ENCODE measurements at places on chromosomes 7 and 10.
A peak's percentile ranks its signal among the peaks of the same experiment; 100 is the strongest.

DNA sequence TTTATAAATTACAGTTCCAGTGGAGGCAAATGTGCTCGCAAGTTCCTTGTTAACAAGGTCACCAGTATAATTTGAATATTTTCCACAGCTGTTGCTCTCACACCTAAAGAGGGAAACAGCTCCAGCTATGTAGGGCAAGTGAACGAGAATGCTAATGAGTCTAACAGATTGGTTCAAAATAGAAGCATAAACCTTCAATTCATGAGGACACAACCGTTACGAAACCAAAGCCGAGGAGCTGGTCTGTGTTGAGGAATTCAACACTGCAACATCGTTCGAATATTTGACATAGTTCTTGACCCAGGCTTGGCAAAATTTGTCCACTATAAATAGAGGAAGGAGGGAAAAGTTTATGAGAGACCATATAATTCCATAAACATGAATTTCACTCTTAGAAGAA is 161.3 kb downstream of the KLF6 start:
- DNase-seq: no peak

GRCh38 chr7:127979113-127979727 is 52.0 kb downstream of the LRRC4 start:
- no peak for DNase-seq

DNA sequence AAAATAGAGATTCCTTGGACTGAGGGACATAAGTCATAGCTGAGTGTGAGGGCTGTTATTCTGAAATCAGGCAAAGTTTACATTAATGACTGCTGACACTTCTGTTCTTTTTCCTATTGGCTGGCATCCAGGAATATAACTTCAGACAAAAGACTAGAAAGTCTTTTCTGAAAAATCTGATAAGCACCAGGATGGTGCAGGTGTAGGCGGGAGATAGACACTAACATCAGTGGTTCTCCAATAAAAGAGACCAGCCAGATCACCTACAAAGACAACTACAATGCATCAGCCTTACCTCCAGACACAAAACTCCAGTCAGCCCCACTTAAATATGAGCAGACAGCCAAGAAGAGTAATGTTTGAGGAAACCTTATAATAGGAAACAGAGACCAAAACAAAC is 168.3 kb upstream of the LRGUK start:
- no peak for DNase-seq

GRCh38 chr7:9657257-9657656 is 1223.8 kb downstream of the NXPH1 start:
- DNase-seq: no peak

DNA sequence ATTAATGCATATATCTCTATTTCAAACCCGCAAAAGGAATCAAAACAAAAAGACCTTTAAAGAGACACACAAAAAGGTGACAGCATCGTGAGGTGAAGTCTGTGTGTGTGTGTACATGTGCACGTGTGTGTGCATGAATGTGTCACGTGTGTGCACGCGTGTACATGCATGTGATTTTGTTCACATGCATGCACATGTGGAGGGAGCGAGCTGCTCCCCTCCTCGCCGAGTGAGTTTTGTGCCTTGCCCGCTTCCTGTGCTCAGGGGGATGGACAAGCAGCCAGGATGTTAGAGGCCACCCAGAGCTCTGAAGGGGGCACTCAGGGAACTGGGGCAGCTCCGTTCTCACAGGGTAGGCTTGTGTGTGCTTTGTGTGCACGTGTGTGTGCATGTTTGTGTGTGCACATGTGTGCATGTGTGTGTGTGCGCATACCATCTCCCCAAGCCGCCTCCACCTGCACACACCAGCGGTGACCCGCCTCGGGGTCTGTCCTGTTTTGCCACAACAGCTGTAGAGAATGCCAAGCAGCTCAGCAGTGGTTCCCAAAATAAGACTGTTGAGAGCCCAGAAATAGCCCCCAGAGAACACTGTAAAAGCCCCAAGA is 191.2 kb downstream of the PTPRN2 start:
- no peak for DNase-seq

GRCh38 chr7:134567368-134567767 is 18.5 kb downstream of the AKR1B15 start:
- no peak for DNase-seq

GRCh38 chr7:123657304-123657685 is 1.6 kb downstream of the LMOD2 start:
- DNase-seq: no peak

DNA sequence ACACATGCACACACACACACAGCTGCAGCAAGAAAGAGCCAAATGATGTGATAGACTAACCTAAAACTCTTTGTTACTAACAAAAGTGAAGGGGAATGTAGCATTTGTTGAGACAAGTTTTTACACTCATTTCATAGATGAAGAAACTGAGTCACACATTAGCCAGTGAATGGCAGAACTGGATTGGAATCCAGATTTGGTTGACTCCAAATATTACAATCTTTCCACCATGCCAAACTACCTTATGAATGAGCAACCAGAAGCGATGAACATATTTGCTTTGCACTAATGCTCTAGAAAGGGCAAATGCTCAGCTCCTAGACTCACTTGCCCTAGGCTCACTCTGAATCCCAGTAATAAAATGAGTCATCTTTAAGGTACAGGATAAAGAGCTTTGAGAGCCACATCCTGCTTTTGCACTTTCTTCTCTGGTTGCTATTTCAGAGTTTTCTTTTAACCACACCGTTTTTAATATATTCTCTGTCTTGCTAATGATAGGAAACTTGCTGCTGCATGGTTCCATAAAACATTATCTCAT is 111.9 kb downstream of the GPAM start:
- DNase-seq: no peak

DNA sequence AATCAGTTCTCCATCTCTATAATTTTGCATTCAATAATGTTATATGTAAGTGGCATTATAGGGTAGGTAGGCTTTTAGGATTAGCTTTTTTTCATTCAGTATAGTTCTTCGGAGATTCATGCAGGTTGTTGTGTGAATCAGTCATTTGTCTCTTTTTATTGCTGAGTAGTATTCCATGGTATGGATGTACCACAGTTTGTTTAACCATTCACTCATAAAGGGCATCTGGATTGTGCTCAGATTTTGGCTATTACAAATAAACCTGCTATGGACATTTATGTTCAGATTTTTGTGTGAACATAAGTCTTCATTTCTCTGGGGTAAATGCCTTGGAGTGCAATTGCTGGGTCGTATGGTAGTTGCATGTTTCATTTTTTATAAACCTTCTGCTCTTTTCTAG is 4.4 kb upstream of the OGDHL start:
- DNase-seq: no peak

- no peak for DNase-seq
Measured at GRCh38 chr10:24462889-24463552, 254.1 kb downstream of the KIAA1217 start.

GRCh38 chr10:95909561-95909960 is 1.8 kb downstream of the CC2D2B start:
- no peak for DNase-seq

DNA sequence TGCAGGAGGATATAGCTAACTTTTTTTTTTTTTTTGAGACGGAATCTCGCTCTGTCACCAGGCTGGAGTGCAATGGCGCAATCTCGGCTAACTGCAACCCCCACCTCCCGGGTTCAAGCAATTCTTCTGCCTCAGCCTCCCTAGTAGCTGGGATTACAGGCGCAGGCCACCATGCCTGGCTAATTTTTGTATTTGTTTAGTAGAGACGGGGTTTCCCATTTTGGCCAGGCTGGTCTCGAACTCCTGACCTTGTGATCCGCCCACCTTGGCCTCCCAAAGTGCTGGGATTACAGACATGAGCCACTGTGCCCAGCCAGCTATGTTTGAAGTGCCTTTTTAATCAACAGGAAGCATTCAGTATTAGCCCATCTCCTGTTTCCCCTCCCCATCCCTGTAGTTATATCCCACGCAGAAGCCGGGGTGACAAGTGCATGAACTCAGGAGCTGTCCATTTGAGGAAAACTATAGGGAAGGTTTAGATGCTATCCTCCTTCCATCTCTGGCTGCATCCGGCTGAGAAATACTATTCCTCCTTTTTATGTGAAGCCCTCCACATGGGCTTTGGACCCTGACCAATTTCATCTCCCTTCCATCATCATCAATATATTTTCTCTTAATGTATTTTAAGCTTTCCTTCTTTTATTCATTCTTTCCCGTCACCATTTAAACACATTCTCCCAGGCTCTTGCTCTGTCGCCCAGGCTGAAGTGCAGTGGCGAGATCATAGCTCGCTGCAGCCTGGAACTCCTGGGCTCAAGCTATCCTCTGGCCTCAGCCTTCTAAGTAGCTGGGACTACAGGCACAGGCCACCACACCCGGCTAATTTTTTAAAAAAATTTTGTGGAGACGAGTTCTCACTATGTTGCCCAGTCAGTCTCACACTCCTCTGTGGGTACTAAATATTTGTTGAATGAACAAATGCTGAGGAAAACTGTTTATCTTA is 1.3 kb upstream of the POT1 start:
- no peak for DNase-seq

DNA sequence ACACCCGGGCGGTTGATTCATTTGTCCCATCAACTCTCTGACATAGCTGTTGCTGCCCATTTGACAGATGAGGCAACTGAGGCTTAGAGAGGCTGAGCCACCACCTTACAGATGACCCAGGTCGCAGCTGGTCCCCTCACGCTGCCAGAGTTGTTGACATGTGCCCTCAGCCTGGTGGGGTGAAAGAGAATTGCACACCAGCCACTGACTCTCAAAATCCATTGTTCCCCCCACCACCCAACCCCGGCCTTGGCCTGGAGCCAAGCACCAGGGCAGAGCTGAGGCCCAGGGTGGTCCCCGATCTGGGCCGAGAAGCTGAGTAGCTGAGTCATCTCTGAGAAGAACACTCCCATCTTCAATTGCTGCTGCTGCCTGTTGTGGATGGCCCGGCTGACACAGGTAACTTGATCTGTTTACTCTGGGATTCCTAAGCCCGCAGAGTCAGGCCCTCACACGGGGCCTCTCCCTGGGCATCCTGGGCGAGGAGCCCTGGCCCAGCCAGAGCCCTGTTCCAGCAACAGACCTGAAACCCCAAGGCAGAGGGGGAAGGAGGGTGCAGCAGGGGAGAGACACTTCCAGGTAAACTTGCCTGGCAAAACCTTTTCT is 27.5 kb downstream of the PVRIG start:
- DNase-seq: peak; percentile 39

DNA sequence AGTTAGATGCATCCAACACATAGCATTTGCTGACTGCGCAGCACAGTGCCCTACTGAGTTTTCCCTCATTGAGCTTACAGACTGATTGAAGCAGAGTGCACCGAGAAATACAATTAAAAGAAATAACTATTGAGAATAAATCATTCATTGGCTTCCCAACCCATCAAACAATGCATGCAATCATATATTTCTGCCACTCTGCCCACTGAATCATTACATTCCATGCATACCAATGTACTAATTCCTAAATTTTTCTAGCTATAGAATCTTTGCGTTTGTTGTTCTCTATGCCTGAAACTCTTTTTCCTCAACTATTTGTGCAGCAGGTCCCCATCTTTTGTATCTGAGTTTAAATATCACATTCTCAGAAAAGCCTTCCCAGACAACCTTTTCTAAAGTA is 783.8 kb downstream of the SORCS1 start:
- no peak for DNase-seq

- no peak for DNase-seq
Measured at GRCh38 chr7:110898516-110898915, 192.4 kb upstream of the LRRN3 start.

GRCh38 chr10:17185873-17186272 is 15.6 kb downstream of the TRDMT1 start:
- no peak for DNase-seq

- DNase-seq: no peak
Measured at GRCh38 chr10:45424668-45425404, 50.8 kb downstream of the ALOX5 start.

DNA sequence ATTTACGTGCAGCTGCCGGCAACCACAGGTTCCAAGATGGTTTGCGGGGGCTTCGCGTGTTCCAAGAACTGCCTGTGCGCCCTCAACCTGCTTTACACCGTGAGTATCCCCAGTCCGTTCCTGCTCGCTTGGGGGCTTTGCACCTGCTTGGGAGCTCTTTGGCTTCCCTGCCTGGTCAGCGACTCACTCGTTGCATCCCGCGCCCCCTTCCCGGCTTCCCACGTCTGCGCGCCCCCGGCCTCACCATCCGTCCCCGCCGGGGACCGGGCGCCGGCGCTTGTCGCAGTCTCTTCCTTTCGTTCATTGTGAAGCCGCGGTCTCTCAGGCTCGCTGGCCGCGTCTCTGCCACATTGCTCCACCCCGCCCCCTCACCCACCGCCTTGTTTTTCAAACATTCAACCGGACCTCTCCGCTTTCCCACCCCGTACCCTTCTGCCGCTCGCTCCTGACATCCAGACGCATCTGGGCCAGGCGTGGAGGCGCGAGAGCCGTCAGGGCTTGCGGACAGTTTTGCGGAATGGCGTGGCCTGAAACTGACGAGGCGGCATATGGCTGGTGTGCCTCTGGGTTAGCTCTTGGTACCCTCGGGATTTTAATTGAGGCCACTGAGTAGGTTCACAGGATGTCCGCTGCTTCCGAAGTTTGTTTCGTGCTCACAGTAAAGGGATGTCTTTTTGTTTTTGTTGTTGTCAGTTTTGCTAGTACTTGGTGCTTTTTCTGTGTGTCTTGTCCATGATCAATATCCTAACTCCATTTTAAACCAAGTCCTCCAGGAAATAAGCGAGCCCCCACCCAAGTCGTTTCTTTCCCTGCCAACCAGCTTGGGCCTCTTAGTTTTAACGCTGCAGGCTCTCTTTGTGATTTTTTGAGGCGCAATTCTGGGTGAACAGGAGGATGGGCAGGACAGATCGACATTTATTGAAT is 639 bp downstream of the TSPAN13 start:
- no peak for DNase-seq

DNA sequence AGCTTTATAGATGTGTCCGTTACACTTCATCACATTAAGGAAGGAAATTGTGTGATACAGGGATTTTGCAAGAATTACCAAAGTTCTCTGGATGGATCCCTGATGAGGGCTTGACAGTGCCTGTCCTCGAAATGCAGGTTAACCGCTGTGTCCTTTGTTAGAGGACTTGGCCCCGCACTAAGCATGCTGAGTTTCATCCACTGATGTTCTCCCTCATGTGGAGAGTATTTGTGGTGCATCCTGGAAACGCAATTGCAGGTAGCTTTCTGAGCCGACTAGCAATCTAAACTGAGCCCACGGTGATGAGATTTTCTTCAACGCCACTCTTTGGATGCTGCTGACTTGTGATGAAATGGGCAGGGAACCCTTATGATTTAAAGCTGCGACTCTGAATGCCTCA is 71.9 kb upstream of the STK17A start:
- DNase-seq: no peak

GRCh38 chr7:118259115-118259514 is 34.6 kb downstream of the ANKRD7 start:
- no peak for DNase-seq

DNA sequence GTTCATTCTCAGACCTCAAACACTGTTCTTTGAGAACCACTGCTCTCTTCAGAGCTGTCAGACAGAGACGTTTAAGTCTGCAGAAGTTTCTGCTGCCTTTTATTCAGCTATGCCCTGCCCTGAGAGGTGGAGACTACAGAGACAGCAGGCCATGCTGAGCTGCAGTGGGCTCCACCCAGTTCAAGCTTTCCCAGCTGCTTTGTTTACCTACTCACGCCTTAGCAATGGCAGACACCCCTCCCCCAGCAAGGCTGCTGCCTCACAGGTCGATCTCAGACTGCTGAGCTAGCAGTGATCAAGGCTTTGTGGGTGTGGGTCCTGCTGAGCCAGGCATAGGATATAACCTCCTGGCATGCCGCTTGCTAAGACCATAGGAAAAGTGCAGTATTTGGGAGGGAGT is 80.5 kb upstream of the CYP2C9 start:
- no peak for DNase-seq

GRCh38 chr10:132557696-132558515 is 20.3 kb downstream of the INPP5A start:
- no peak for DNase-seq

- no peak for DNase-seq
Measured at GRCh38 chr10:60377955-60378354, 11.7 kb downstream of the ANK3 start.

GRCh38 chr10:45422866-45423659 is 49.0 kb downstream of the ALOX5 start:
- no peak for DNase-seq
